Activated CD4-positive, alpha-beta T cell treated with anti-CD3 and anti-CD28 coated beads, Interleukin-2, amount 50 U/mL, for 24 hours (primary cell): ENCODE measurements at places on chromosomes 4 and X.

- DNase-seq: no peak
These were observed 2140.1 kb upstream of the AGA start for GRCh38 chr4:179582164-179582905.

DNA sequence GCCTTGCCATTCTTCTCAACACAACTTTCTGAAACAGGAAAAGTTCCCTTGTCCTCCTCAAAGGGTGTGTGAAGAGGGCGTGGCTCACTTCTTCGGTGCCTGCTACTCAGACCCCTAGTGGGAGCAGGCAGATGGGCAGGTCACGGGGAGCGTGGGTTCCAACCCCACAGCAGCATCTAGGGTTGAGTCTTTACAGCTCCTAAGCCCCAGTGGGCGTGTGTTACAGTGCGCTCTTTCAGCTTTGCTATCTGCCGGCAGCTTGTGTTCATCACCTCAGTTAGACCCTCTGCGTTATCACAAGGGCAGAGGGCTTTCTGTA, 57.5 kb upstream of the KLF3 start:
- no peak for DNase-seq

DNA sequence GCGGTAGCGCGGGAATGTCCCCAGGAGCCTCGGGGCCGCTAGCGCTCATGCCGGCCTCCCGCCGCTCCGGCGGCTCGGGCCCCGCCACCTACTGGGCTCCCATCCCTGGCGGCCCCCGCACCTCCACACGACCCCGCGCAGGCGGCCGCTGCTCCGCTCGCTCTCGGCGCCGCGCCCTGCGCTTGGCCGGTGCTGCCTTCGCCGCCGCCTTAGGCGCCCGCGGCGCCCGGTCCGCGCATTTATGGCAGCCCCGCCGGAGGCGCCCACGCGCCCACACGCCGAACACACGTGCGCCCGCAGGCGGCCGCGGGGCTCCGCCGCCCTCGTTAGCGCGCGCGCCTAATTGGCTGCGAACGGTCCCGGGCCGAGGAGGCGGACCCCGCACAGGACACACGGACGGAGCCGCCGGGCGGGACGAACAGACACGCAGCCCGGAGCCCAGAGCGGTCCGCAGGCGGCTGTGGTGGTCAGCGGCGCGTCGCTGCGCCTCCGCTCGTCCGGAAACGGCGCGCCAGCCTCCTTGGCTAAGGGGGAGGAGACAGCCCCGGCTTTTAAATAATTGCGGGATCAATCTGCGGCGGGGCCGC, at the start of gene NKX1-1:
TSS of gene NKX1-1 (minus strand) at position 49 of the 587 bp plus-strand sequence. CDS start at position 49, 0 bp downstream.
- no peak for DNase-seq

DNA sequence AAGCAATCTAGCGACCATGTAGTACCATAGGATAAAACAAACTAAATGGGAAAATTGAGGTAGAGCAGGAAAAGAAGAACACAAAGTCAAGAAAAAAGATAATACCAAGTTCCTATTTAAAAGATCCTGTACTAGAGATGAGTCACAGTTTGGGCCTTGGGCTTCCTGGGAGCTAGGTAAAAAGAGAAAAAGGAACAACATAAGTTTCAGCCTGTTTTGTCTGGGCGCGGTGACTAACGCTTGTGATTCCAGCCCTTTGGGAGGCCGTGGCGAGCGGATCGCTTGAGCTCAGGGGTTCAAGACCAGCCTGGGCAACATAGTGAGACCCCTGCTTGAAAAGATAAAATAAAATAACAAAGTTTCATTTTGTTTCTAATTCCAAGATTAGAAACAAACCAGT, 14.0 kb upstream of the TMEM156 start:
- no peak for DNase-seq

DNA sequence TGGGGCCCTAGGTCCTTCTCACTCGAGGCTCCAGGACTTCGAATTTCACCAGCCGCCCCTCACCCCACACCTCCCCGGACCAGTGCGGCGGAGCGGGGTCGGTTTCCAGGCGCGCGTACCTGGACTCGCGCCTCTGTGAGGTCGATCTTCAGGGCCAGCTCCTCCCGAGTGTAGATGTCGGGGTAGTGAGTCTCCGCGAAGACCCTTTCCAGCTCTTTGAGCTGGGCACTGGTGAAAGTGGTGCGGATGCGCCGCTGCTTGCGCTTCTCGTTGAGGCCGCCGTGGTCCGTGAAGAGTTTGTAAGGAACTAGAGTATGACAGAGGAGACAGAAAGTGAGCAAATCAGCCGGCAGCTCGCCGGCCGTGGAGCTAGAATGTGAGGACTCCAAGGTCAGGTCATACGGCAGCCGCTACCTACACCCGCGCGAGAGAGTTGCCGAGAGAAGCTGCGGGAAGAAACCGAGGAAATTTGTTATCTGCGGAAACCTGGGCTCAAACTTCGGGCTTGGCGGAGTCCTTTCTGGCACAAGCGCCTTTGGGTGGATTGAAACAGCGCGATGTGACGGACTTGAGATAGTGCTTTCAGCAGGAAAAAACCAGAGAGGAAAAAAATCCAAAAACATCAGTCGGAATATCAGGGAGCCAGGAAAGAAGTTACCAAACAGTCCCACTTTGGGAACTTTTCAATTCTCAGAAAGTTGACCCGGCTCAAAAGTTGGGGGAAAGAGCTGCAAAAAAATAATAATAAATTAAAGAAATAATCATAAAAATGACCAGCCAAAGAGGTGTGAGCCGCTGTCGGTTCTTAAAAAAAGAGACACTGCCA, 1.1 kb downstream of the PHOX2B start:
- no peak for DNase-seq

DNA sequence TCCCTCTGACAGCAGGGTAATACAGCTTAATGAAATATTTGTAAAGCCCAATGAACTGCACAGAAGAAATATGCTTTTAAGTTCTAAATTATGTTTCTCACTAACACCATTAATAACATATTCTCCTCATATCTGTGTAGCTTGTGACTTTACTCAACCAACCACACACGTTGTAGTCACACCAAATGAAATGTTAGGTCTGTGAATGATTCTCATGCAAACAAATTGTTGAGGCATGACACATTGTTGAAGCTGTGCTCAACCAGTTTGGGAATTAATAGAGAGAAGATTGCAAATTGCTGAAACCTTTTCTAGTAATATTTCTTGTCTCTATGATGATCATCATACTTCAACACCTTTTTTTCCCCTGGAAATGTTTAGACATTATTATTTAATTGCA, 645.9 kb downstream of the PCDH7 start:
- DNase-seq: no peak

DNA sequence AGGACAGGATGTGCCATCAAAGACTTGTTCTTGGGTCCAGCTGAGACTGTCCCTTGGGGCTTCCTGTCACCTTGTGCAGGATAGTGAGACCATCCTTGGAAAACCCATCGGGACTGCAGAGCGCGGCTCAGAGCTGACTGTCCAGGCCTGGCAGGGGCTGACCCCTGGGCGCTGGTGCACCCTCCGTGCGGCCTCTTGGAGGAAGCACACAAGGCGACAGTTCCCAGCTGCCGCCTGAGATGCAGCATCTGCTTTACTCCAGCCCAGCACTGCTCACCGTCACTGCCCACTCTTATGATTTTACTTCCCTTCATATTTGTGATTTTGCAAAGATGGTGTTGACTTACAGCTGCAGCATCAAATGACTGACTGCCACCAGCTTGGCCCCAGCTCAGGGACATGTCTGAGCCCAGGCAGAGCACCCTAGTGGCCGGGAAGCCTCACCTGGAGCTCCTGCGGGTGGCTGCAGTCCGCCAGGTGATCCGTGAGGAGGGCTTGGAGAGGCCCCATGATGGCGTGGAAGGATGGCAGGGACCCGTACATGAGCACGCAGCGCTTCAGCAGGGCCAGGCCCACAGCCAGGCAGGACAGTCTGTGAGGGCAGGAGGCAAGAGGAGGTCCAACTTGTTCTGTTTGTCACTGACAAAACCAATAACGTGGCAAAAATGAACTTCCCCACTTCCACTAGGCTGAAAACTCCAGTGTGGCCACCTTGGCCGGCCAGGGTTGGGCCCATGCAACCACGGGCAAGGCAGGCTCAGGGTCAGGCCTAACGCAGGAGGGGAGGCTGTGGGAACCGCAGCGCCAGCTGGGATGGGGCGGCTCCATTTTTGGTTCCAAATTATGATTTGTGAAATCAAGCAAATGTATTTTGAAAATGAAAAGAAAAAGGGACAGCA, 21.8 kb downstream of the NOP14 start:
- DNase-seq: no peak

DNA sequence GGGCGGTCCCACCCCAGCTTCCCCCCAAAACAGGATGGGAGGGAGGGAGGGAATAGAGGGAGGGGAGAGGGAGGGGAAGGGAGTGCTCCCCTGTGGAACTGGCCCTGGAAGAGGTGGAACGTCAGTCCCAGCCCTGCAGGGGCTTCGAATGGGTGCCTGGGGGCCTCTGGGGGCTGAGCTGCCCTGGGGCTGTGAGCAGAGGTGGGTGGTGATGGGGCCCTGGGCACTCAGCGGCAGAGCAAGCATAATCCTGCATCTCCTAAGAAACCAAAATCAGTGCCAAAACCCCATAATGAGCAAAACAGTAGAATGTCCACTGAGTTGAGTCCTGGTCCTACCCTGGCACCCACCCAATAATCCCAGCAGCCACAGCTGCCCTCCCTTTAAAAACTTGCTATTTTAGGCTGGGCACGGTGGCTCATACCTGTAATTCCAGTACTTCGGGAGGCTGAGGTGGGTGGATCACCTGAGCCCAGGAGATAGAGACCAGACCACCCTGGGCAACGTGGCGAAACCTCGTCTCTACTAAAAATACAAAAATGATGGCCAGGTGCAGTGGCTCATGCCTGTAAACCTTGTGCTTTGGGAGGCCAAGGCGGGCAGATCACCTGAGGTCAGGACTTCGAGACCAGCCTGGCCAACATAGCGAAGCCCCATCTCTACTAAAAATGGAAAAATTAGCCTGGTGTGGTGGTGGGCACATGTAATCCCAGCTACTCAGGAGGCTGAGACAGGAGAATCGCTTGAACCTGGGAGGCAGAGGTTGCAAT, 11.1 kb downstream of the DOK7 start:
- DNase-seq: no peak

DNA sequence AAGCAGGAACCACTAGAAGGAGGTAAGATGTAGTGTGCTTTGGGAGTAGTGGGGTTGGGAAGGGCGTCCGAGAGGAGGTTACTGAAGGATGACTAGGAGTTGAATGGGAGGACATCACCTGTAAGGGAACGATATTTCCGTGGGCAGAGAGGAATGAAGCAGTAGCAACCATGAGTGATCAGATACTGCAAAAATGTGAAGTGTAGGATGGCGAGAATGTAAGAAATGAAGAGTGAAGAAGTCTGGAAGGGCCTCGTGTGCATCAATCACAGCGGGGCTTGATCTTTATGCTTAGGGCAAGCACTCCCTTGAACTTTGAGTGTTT, 594 bp downstream of the MSMO1 start:
- no peak for DNase-seq
